ENCODE measurements at places on chromosomes 11 and 22.

- no peak for DNase-seq
Measured at GRCh38 chr22:49344656-49345055, 483.0 kb downstream of the BRD1 start.

- DNase-seq: no peak
Measured at GRCh38 chr11:8720868-8721608, 38.4 kb downstream of the RPL27A start.

GRCh38 chr22:17087498-17088131 is 2.8 kb downstream of the IL17RA start:
- no peak for DNase-seq

DNA sequence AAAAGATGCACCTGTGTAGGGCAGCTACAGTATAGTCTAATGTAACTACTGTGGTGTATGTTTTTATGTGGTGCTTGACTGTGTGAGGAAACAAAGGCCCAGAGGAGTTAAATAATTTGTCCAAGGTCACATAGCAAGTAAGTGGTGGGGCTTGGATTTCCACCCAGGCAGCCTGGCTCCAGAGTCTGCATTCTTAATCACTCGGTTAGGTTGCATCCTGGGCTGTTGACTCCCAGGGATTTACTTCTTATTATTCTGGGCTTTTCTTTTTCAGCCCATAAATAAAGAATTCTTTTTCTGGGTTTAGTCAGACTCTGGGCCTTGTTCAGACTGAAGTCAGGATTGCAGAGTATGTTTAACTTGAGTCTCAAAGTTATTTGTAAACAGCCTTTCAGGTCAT is 82.1 kb downstream of the ARHGAP42 start:
- DNase-seq: no peak

DNA sequence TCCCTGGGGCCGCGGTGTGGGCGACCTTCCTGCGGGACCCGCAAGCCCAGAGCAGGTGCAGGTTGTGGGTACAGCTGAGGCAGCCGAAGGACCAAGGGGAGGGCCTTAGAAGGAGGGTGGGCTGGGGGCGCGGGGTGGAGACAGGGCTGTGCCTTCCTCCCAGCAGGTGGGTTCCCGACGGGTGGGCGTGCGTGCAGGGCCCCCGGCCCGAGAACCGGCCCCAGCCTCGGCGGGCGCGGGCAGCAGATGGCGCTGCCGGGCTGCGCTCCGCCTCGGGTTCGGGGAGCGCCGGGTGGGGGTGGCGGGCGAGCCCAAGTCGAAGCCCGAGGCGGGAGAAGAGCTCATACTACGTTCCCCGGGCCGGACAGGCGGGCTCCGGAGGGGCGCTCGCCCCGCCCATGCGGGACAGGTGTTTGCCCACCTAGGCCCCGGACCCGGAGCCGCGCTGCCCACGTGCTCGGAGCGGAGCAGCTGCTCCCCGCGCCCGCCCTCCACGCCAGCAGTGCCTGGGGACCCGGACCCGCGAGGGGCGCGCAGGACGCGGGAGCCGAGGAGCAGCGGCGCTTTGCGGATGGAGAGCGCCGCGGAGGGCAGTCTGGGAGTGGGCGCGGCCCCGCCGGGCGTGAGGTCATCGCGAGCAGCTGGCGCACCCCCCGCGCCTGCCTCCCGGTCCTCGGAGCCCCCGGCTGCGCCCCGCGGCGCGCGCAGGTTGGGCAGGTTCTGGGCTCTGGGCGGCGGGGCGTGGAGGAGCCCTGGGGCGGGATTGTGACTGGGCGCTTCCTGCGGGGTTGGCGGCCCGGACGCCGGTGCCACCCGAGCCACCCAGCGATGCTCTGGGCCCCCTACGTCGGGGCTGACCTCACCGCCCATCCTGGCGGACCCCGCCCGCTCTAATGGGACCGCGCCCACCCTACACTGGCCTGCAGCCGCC is 25.3 kb downstream of the DUSP8 start:
- DNase-seq: no peak
